Stimulated activated CD4-positive, alpha-beta T cell treated with anti-CD3 and anti-CD28 coated beads, Interleukin-4, amount 100 ng/mL, for 1 hour (primary cell): ENCODE measurements at places on chromosomes 7 and 10.

- DNase-seq, result no peak
Measured at GRCh38 chr10:76975126-76975525, 662.5 kb downstream of the KCNMA1 start.

GRCh38 chr10:81969136-81969535 lies 94.1 kb downstream of the NRG3 start:
- no peak for DNase-seq

- DNase-seq, result peak; percentile 70
Measured at GRCh38 chr7:130896898-130897514, 163.0 kb upstream of the KLF14 start.

- DNase-seq, result no peak
Measured at GRCh38 chr7:127571741-127572505, 13.5 kb downstream of the GCC1 start.

GRCh38 chr7:954330-955238 lies at the start of gene ADAP1:
ADAP1 (minus strand) TSS chr7:954680; CDS start chr7:954477, 203 bp downstream.
- DNase-seq, result peak; percentile 68

DNA sequence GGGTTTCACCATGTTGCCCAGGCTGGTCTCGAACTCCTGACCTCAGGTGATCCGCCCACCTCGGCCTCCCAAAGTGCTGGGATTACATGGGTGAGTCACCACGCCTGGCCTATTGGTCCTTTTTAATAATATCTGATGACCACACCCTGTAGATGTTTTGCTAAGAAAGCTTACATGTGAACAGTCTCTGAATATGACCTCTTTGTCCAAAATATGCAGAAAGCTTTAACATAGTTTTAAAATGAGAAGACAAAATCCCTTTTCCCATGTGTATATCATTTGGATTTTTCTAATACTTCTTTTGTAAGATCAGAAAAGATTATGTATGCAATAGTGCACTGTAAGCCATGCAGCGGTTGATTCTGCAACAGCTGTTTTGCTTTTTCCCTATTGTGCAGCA lies 38.5 kb downstream of the MCU start:
- DNase-seq, result no peak

- DNase-seq, result peak; percentile 40
Measured at GRCh38 chr7:140639366-140640053, 1.1 kb downstream of the DENND2A start.

- DNase-seq, result no peak
Measured at GRCh38 chr10:110978204-110978603, 58.8 kb downstream of the SHOC2 start.

GRCh38 chr7:134813663-134814396 lies 34.4 kb downstream of the CALD1 start:
- no peak for DNase-seq

DNA sequence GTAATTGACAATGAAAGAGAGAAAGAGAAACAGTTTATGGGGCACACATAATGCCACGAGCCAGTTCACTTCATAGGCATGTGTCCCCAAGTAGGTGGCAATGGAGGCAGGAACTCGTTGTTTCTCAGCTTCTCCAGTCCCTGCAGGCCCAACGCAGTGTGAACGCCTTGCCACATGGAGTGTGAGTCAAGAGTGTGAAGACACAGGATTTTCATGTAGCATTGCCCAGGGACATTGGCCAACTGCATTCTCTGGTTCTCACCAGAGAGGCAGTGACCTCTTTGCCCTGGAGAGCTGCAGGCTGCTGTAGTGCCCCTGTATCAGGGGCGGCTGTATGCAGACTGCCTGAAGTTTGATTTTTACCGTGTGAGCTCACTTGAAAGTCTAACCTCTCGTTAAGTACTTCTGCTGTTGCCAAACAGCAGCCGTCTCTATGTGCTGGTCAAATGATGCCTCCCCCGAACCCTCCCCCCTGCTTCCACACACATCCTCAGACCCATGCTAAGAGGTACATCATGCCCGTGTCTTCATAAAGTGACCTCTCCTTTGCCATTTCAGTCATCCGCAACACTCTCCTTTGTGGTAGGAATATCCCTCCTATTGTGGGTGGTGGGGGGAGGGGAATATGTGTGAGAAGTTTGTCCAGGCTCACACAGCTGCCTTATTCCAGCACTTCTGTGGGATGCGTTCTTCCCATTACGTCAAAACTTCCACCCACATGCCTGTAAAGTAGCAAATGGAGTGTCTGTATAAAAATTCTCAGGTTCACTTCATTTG lies 12.7 kb downstream of the LRRC18 start:
- no peak for DNase-seq

- DNase-seq, result no peak
Measured at GRCh38 chr7:142139597-142140400, 28.3 kb downstream of the MGAM2 start.

GRCh38 chr10:30968711-30969110 lies 63.0 kb downstream of the ZNF438 start:
- DNase-seq, result no peak

DNA sequence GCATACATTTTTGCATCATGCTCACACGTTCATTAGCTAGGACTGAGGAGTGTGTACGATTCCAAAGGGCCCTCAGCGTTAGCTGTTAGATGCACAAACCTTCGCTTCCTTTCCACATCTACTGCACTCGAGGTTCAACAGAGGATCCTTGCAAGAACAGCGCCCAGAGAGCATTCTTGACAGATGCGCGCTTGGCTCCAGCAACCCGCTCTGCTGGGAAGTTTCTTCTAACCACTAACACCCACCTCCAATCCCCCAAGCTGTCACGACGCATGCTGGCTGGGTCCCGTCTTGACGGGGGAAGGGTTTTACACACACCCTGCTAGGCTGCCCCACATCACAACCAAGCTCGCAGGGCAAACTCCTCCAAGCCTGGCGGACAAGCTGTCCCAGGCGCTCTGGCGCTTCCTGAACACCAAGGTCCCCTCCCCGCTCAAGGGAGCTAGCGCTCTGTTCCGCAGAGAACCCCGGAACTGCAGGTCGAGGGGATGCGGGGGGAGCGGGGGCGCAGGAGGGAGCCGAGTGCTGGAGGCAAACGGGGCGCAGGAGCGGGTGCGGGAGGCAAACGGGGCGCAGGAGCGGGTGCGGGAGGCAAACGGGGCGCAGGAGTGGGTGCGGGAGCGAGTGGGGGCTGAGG lies 653 bp upstream of the ADRB1 start:
- DNase-seq, result peak; percentile 13

- no peak for DNase-seq
Measured at GRCh38 chr10:60446851-60447250, 57.2 kb upstream of the ANK3 start.

DNA sequence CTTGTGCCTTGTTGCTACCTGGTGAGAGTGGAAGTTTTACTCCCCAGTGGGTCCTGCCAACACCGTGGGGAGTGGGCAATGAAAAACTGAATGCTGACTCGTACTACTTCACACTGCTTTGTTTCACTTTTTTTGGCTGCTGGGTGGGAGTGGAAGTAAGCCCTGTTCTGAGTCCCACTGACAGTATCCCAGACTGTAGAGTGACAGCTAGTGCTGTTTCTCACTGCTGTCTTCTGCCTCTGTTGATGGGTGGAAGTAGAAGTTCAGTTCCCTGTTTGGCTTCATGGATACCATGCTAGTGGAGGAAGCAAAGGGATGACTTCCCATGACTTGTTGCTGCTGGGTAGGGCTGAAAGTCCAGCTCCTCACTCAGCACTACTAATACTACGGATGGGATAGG lies 98.4 kb downstream of the STK31 start:
- no peak for DNase-seq

DNA sequence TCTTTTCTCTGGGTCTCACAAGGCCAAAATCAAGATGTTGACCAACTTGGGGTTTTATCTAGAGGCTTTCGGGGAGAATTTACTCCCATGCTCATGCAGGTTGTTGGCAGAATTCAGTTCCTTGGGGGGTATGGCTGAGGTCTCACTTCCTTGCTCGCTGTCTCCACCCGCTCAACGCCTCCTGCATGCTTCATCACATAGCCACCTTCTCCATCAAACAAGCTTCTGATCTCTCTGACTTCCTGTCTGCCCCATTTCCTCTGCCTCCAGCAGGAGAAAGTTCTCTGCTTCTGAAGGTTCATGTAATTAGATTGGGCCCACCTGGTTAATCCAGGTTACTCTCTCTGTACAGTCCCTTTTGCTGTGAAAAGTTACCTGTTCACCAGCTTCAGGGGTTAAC lies 179.1 kb upstream of the FZD1 start:
- no peak for DNase-seq

DNA sequence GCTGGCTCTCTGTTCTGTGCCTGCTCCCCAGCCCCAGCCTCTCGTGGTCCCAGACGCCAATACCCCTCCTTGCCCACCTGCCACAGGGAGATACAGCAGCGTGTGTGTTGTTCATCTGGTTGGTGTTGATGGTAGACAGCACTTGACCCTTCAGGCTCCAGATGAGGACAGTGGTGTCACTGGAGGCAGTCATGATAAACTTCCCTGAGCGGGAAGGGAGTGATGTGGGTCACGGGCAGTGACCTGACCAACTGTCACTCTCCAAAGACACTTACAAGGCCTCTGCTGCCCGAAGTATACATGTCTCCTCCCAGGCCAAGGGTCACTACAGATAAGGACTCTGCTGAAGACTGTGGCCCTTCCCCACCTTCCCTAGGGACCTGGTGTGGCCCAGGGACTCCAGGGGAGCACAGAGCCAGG lies 5.6 kb downstream of the TBL2 start:
- no peak for DNase-seq

GRCh38 chr7:17297243-17297642 lies 1.2 kb upstream of the AHR start:
- no peak for DNase-seq

GRCh38 chr7:130426564-130426963 lies 14.3 kb downstream of the CEP41 start:
- DNase-seq, result no peak

GRCh38 chr7:44994877-44995554 lies 5.0 kb upstream of the CCM2 start:
- DNase-seq, result no peak

DNA sequence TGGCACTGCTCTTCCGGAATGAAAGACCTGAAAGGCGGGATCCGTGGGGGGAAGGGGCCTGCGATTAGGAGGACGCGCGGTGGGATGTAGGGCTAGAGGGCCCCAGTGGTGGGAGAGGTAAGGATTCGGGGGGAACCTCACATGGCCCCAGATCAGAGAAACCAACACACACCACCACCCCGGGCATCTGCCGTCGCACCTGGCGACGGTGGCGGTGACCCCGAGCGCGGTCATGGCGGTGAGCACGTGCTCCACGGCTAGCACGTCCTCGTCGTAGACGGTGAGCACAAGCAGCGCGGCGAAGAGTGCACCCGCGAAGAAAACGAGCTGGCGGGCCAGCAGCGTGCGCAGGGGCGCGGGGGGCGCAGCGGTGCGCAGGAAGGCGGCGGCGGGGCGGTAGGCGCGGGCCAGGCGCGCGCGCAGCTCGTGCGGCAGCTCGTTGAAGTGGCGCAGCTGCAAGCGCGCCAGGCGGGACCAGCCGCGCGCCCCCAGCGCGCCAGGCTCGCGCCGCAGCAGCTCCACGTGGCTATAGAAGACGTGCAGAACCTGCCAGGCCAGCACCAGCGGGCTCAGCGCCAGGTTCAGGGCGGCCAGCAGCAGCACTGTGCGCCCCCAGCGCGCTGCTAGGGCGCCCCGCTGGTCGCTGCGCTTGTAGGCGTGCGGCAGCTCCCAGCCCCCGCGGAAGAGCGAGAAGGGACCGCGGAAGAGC lies 5.7 kb downstream of the ATG9B start:
- peak; percentile 49 for DNase-seq

DNA sequence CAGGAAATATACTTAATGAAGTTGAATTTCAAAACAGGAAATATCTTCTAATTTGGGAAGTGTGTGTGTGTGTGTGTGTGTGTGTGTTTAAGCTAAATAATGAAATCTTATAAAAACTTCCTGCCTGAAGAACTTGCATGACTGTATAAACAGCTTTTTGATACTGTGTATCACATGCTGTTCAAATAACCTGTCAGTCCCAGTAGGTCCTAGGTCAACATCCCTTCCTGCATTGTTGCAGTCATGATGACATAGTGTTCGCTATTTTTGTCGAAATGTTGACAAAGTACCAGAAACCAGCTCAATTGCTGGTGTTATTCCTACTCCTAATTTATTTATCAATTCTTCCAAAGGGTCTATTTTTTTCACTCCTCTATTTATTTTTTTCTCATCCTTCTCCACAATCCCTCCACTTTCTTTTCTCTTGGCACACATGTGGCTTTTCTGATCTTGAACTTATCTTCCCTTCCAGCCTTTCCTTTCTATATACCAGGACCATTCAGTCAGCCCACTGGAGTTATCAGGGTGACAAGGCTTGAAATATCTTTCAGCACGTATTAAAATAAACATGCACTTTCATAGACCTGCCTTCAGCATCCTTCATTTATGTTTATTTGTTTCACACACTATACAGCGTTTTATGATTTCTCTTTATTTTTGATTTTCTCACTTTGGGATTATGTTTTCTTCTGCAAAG lies 115.8 kb downstream of the PLXDC2 start:
- DNase-seq, result no peak

DNA sequence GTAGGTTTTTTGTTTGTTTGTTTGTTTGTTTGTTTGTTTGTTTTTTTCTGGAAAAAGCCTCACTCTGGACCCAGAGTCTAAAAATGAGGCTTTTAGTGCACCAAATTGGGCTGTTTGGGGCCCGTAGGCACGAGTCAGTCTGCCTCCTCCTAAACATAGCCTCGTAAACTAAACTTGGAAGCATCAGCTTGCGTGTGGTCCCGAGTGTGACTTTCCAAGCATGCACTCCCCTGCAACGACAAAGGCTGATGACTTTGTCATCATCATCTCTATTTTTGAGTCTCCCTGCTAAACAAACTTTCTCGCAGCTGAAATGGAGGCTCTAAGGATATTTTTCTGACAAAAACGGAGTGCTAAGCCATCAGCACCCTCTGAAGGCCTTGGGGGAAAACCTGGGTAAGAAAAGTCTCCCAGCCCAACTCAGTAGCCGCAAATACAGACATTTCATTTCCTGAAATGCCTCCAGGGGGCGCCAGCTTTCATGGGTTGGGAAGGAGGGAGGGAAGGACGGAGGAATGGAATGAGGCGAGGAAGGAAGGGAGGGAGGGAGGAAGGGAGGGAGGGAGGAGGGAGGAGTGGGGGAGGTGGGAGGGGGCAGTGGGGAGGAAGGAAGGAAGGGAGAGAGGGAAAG lies 245.9 kb downstream of the KCNMA1 start:
- no peak for DNase-seq
